ENCODE measurements at places on chromosomes 6 and 20.

- DNase-seq = no peak
Observed at GRCh38 chr20:10581823-10582222, 92.0 kb downstream of the JAG1 start.

DNA sequence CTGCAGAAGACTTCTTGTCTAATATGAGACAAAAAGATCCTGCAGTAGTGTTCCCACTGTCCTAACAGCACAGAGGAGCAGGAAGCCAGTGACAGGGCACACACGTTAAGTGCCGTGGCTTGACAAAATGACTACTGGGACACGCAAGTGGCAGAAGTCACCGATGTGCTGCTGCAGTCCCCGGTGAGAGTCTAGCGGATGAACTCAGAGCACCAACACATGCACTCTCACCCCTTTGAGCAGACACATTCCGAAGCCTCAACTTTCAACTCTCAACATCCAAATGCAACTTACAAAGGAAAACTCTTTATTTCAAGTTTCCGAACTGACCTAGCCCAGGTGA is 898 bp downstream of the LAMA4 start:
- no peak for DNase-seq

DNA sequence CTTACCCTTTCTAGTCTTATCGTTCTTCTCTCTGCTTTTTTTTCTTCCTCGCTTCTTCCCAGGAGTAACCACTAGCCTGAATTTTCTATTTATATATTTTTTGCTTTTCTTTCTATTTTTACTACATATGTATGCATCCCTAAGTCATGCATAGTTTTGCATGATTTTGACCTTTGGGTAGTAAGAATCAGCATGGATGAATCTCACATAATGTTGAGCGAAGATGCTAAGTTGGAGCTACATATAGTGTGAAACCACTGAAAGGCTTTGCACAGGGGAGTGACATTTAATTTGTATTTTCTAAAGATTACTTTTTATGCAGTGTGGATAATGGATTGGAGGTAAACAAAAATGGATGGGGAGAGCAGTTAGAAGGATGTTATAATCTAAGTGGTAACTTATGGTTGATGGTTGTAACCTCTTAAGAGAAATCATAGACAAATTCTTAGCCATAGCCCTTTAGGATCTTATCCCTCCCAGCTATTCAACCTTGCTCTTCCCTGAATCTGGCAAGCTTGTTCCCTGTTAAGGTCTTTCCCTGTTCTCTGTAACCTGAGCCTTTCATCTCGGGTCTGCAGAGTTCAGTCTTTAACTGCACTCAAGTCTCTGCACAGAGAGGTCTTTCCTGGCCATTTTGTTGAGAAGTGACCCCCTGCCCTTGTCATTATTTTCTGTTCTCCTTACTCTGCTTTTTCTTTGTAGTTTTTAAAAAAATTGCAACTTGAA is 18.0 kb downstream of the PEX7 start:
- no peak for DNase-seq

GRCh38 chr20:51027035-51027795 is 4.3 kb upstream of the KCNG1 start:
- no peak for DNase-seq

DNA sequence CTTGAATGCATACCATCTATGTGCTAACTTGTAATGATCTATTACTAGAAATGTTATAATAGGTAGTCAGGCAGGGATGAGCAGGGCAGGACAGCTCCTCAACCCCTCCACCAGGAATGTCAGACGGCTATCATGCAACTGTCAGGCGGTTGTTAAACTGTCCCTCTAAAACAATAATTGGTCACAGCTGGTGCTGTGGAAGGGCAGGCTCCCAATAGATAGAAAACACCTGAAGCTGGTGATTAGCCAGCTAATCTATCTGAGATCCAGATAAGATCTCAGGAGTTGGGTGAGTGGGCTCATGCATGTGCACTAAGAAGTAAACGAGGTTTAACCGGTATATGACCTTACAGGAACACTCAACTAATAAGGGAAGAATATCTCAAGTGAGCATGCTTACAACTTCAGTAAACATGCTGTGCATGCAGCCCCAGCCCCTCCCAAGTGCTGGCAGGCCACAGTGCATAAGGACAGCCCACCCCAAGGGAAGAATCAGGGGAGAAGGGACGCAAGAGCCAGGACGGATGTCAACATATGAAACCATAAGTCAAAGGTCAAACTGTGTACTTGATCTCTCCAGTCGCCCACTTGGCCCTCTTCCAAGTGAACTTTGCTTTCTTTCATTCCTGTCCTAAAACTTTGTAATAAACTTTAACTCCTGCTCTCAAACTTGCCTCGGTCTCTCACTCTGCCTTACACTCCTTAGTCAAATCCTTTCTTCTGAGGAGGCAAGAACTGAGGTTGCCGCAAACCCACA is 566.2 kb upstream of the NRSN1 start:
- no peak for DNase-seq

DNA sequence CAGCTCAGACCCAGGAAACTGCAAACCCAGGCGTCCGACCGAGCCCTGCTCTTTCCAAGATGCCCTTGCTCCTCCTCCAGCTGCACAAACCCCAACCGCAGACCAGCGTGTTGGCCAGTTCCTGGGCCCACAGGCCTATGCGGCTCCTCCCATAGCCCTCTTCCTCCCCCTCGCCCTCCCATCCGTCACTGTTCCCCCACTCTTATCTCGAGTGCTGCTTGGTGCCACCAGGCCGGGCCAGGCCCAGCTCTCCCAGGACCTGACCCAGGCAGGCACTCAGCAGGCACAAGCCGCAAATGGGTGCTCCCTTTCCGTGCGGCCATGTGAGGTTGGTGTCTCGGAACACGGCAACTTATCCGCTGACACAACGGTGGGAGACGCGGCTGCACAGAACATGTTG is 28.6 kb downstream of the ADRM1 start:
- DNase-seq = no peak

DNA sequence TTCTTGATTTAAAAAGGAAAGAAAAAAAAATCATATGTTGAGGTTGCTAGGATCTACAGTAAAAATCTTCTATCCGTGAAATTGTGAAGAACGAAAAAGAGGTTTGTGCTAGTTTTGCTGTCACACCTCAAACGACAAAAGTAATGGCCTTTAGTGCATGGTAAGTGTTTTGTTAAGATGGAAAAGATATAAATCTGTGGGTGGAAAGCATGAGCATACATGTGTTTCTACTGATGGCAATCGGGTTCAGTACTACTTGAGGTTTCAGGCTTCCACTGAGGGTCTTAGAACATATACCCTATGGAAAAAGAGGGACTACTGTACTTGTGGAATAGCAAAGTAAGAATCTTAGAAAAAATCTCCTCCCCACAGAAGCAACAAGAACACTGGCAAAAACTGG is 58.0 kb downstream of the AHI1 start:
- DNase-seq = no peak

DNA sequence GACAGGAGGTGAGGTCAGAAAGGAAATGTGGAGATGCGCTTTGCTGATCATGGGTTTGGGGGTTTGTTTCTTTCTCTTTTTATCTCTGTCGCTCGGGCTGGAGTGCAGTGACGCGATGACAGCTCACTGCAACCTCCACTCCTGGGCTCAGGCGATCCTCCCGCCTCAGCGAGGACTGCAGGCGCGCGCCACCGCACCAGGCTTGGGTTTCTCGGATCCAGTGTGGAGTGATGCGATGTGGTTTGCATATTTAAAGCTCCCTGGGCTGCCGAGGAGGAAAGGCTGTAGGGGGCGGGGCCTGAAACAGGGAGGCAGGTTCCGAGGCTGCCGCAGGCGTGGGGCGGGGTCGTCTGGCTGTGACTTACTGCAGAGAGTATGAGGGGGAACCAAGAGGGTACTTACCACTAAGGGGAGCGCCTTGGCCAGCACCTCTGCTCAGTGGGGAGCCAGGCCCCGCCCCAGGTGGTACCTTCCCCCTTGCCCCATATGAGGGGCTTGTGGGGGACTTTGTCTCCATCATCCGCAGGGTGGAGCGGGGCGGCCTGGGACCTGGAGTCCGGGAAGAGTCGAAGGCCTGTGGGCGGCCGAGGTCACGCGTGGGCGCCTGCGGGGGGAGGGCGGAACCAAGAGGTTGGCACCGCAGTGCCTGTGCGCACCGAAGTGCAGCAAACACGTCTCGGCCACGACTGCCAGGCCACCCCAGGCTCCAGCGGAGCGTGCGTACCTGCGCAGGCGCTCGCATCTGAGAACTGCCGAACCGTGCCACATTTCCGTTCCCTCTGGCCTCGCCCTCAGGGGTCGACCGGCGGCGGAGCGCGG is 12.7 kb upstream of the BAK1 start:
- no peak for DNase-seq

DNA sequence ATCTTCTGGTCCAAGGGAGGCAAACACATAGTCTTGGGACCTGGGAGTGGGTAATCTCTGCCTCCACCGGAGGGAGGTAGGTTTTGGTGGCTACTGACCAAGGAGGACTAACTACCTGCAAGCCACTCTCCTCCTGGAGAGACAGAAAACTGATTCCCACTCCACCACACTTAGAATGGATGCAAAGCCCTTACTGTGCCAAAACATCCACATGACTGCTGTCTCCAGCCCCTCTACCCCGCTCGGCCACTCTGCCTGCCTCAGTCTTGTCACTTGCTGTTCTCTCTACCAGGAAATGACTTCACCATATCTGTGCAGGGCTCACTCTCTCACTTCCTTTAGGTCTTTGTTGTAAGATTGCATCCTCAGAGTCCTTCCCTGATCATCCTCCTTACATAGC is 129.5 kb upstream of the ARG1 start:
- no peak for DNase-seq

DNA sequence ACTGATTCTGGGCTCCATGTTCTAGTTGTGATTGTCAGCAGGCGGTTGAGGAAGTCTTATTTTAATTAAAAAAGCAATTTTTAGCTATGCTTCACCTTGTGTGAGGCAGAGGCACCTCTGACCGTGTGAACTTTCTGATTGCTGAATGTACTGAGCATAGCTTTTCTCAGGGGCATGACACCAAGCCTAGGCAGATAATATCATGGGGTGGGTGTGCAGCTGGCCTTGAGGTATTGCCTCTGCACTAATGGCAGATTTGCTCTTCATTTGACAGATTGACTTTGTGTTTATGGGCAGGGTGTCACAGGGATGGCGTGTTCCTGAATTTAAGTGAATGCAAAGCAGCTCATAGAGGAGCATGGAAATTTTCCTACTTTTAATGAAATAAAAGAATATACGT is 19.6 kb downstream of the CTNNBL1 start:
- no peak for DNase-seq

- no peak for DNase-seq
Observed at GRCh38 chr6:36000451-36000850, 24.0 kb downstream of the SLC26A8 start.

DNA sequence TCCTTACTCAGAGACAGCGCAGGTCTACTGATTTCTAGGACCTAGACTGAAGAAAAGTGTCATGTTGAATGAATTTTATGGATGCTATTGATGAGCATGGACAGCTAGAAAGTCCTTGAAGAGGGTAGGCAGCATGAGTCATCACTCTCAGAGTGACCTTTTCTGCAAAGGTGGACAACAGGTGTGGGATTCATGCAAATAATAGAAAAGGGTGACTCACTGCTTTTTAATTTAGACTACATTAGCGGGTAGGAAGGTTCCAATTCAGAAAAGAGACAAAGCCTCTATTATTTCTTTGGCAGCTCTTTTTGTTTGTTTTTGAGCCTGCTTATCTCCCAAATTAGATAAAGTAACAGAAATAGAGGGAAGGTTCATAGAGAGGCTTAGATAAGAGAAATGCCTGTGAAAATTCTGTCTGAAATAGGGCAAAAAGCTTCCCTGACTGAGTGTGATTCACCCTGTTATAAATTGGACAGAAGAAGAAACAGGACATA is 191.4 kb downstream of the TENT5A start:
- DNase-seq = no peak

DNA sequence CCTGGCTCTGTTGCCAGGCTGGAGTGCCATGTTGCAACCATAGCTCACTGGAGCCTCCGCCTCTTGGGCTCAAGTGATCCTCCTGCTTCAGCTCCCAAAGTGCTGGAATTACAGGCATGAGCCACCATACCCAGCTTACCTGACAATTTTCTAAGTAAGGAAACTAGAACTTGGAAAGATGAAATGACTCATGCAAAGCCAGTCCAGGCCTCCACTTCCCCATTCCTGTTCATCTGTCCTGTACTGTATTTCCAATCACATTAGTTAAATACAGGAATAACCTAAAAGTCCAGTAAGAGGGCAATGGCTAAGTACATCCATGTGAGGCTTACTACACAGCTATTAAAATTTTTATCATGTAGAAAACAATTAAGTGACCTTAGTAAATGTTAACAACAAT is 8.3 kb upstream of the ADGB start:
- DNase-seq = no peak

- DNase-seq = no peak
Observed at GRCh38 chr6:166488076-166488685, 98.3 kb downstream of the RAMACL start.

DNA sequence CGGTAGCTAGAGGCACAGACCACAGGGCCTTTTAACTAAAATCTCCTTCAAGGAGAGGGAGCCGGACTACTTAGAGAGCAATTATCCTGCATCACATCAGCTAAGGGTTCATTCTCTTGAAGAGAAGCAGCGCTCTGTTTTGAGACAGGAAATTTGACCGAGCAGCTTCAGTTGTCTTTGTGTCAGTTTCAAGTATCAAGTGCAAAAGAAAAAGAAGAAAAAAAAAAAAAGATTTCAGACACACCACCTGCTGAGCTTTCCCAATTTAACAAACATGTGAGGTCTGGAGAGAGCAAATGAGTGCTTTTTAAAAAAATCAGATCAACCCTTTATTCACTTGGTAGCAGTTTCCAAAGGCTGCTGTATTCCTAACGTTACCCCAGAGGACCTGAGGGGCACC is 273.5 kb upstream of the POU3F2 start:
- DNase-seq = no peak

GRCh38 chr20:21028921-21029320 is 77.2 kb downstream of the LINC00237 start:
- no peak for DNase-seq

GRCh38 chr6:150565945-150566344 is 33.7 kb upstream of the PLEKHG1 start:
- no peak for DNase-seq

DNA sequence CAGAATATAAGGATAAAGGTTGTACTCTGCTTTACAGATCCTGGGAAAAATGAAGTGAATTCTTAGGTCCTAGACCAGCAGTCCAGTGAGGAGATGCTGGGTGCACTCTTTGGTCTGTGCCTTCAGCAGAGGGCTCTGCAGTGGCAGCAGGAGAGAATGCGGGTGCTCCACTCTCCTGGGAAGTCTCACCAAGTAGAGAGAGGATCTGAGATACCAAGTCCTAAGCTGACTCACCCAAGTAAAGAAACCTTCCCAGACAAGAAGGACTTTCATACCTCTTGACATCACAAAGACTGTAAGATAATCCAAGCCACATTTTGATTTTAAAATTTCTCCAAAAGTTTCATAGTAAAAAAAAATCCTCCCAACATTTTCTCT is 116.9 kb upstream of the EMILIN3 start:
- no peak for DNase-seq

DNA sequence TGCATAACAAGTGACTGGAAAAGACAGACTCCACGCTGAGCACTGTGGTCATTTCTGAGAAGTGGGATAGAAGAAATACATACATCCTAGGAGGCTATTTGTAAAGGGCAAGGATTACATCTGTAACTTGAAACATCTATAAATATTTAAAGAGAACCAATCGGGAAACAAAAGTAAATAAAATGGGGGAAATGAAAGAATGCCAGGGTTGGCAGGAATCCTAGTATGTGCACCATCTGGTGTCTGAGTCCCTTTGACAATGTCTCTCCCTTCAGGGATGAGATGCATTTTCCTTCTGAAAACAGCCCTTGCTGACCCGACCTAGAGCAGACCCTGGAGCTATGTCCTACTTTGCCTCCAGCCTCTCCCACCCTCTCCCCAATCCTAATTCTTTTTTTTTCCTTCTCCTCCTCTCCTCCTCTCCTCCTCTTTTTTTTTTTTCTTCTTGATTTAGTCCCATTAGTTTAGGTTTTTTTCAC is 53.2 kb downstream of the VSTM2L start:
- no peak for DNase-seq

- DNase-seq = no peak
Observed at GRCh38 chr6:150443621-150444020, 74.8 kb downstream of the IYD start.
